ENCODE measurements at places on chromosomes 5 and 9.

- DNase-seq = no peak
Measured at GRCh38 chr9:137278061-137278701, 655 bp downstream of the TOR4A start.

DNA sequence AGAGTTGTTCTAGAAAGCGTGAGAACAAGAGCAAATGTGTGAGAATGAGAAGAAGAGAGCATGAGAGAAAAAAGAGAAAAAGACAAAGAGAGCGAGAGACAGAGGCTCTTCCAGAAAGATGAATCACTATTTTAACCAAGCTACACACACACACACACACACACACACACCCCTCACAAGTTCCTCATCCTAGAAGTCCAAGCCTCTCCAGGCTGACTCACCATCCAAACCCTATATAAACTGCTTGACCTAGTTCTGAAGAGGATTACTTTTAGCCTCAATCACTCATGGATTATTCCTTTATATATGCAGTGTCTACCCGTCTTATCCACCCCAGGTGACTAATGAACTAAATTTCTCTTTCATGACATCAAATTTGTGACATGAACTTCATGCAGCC is 37.6 kb downstream of the C9orf57 start:
- no peak for DNase-seq

DNA sequence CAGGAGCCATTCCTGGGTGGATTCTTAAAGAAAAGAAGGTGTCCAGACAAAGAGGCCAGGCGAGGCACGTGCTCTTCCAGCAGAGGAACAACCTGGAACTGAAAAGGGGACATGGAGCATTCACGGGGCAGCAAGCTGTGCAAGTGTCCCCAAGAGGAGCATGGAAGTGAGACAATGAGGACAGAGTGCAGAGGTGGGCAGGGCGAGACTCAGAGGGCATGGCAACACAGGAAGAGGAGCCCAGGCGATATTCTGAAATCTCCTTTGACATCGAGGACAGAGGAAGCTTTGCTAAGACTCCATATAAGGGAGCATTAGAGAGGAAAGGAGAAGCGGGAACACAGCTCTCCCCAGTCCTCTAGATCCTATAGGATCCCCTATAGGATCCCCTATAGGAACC is 29.4 kb upstream of the SPATA31E1 start:
- no peak for DNase-seq

GRCh38 chr9:26523577-26523976 is 369.0 kb downstream of the CAAP1 start:
- peak; percentile 26 for DNase-seq

- no peak for DNase-seq
Measured at GRCh38 chr5:153546566-153546965, 56.1 kb downstream of the GRIA1 start.

GRCh38 chr5:149796836-149797235 is 66.7 kb downstream of the PPARGC1B start:
- DNase-seq = no peak

- no peak for DNase-seq
Measured at GRCh38 chr5:103090791-103091190, 29.1 kb downstream of the GIN1 start.

- no peak for DNase-seq
Measured at GRCh38 chr5:131595088-131596033, 39.7 kb downstream of the RAPGEF6 start.

DNA sequence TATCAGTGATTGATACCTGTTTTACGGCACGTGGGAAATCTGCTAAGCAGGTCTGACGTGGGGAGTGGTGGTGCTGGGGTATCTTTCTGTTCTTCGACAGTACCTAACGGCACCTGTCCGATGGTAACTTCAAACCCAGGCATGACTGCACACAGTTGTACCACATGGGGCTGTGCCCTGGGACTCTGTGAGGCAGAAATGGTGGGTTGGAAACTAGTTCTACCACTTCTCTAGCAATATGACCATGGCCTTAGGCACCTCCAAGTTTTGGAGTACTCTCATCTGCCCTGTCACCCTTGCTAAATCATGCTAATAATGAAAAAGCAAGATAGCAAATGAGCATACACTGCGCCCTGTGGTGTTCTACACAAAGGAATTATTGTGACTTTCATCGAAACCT is 30.9 kb downstream of the EPB41L4B start:
- no peak for DNase-seq

- no peak for DNase-seq
Measured at GRCh38 chr5:87354496-87354895, 58.2 kb downstream of the CCNH start.

- DNase-seq = no peak
Measured at GRCh38 chr9:27618066-27618465, 44.8 kb upstream of the C9orf72 start.

- no peak for DNase-seq
Measured at GRCh38 chr9:96478829-96479371, 28.9 kb downstream of the HABP4 start.

DNA sequence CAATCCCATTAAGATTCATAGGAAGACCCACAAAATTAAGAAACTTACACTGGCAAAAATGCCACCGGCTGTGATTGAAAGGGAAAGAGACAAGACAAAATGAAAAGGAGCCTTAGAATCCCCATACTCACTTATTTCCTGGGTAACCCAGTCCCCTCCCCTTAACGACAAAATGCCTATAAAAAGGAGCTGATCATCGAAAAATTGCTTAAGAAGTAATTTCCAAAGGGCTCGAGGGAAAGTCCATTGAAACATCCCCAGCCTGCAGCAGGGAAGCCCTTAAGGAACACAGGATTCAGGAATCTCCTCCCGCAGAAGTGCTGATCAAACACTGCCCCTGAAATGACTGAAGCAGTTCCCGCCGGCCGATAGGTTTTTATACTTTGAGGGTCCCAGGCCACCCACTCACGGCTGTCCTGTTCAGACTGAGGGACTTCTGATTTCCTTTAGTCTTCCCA is 677 bp upstream of the ZNF79 start:
- DNase-seq = no peak

- no peak for DNase-seq
Measured at GRCh38 chr9:3277200-3277599, 248.6 kb downstream of the RFX3 start.

- DNase-seq = no peak
Measured at GRCh38 chr5:112342389-112342788, 76.7 kb downstream of the EPB41L4A start.

DNA sequence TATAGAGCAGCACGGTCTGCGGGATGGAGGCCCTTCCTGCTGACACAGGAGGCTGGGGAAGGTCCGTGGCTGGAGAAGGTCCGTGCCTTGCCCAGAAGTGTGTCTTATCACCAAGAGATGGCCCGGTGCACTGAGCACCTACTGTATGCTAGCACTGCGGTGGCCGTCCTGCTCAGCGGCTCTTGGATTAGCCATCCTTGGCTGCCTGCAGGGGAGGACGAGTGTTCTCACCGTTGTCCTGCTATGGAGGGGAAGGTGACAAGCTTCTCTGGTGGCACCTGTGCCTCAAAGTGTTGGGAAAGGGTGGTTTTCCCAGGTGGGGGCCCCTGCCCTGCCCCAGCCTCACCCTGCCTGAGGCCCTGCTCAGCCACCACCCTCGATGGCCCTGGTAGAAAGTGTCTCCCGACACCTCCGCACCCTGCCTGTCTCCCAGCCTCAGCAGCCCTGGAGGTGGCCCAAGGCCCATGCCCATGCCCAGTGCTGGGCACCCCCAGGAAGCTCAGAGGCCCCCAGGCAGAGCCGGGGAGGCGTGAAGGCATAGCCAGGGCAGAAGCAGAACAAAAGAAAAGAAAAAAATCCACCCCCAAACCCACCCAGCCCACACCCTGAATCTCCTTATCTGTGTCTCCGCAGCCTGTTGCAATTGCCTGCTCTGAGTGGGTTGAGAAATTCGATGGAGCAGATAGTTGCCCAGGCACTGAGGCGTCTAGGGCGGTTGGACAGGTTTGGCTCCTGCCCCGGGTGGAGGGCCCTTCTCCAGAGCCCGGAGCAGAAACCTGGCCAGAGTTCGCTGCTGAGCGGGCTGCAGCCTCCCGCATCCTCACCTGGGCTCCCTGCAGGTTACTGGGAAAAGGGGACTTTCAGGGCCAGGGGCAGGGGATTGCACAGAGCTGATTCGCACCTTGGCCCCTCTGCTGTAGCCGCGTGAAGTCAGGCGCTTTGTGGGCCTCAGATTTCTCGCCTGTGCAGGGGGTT is 30.5 kb downstream of the RXRA start:
- DNase-seq = no peak

DNA sequence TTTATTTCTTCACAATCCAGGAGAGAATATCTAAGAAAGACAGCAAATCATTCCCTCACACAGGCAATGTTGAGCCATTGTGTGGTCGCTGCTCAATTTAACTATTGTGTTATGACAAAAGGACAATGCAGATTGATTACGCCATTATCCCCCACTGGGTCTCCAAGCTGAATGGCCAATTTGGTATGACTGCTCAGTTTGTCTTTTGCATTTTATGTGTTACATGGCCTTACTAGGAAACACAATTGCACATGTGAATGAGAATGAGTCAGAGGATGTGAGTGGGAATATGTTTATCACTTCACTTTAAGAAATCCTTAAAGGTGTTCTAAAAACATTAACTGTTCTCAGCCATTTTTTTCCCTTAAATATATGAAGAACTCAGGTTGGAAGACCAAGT is 108.3 kb downstream of the FAM174A start:
- DNase-seq = peak; percentile 62

DNA sequence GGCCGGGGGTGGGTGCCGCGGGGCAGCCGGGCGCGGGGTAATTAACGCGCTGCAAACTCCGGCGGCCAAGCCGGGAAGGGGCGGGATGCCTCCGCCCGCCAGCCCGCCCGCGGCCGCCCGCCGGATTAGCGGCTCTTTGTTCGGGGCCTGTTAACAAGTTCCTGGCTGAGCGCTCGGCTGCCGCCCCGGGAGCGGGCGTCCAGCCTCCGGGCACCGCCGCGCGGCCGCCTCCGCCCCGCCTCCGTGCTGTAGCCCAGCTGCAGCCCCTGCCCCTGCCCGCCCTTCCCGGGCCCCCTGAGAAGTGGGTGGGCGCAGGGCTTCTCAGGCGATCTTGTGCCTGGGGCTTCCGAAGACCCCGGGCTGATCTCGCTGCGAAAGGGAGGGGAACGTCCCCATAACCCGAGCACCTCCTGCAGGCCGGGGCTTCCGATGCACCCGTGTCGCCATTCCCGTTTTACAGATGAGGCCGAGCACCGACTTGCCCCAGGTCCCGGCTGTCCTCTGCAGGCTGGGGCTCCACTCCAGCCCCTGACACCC is 7.5 kb downstream of the UNC5A start:
- DNase-seq = peak; percentile 76

DNA sequence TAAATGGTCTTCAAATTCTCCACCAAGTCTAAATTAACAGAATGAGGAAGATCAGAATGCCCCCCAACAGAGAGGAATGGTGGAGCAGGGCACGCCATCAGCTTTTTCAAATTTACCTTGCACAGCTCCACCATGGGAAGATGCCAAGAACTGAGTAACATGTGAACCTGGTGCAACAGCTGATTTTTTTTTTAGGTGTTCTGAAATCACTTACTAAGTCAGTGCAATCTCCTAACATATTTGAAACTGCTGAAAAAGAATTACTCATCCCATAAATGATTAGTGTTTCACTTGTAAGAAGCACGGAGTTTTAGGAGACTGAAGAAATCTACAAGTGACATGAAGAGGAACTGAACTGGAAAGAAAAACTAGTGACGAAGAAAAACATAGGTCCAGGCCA is 5.1 kb downstream of the TMEM245 start:
- no peak for DNase-seq

DNA sequence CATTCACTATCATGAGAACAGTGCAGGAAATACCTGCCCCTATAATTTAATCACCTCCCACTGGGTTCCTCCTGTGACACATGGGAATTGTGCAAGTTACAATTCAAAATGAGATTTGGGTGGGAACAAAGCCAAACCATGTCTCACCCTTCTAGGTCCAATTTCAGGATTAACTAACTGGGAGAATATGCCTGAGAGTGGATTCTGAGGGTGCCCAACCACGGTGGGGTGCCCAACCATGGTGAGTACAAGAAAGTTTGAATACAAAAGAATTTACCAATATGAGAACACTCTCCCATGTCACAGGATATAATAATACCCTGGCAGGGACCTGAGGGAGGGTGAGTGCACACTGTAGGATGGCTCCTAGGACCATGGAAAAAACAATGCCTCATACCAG is 17.2 kb upstream of the GDA start:
- DNase-seq = peak; percentile 12

GRCh38 chr5:136198453-136198852 is 5.5 kb upstream of the SMIM32 start:
- DNase-seq = no peak

DNA sequence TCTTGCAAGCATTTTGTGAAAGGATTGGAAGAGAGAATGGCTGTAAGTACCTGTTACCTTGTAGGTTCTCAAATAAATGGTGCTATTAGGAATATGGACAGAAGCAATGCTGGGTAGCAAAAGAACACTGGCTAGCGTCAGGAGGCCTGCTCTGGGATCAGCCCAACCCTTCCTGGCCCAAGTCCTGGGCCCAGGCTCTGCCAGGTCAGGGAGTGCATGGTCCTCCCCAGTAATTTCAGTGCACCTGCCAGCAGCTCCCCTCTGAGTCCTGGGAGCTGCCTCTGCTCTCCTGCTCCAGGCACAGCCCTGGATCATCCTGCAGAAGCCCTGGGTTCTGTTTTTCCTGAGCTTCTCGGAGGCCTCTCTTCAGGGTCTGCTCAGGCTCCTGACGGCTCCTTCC is 89.5 kb upstream of the ARAP3 start:
- DNase-seq = no peak

- DNase-seq = no peak
Measured at GRCh38 chr5:27568811-27569210, 530.4 kb upstream of the CDH9 start.

GRCh38 chr5:17396247-17396646 is 101.8 kb upstream of the TAF11L2 start:
- no peak for DNase-seq

DNA sequence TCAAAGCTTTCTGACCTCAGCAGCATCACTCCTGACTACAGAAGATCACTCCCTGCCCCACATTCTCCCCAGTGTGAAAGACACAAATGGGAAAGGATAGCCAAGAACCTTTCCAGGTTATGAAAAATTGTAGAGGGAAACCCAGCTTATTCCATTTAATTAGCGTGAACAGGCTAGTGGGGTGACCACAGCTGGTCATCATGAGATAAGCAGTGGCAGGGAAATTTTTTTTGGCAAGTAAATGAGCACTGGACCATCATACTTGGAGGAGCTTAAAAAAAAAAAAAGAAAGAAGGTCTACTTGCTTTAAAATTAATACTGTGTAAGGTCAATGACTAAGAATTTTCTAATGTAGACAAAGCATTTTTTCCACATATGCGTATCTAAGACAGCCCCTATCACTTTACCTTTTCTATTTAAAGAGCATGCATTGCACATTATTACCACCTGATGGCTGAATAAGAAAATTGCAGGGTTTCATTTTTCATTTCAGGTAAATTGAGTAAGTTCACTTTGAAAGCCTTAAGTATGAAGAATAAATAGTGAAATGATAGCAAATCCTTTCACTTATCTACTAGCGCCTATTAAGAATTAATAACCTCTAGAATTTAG is 123.6 kb downstream of the ELAVL2 start:
- DNase-seq = peak; percentile 25

GRCh38 chr5:57488215-57488955 is 5.8 kb upstream of the ACTBL2 start:
- DNase-seq = no peak

- no peak for DNase-seq
Measured at GRCh38 chr9:130298662-130299279, 33.2 kb downstream of the HMCN2 start.
